Stimulated activated CD8-positive, alpha-beta memory T cell treated with anti-CD3 and anti-CD28 coated beads, Interleukin-7, amount 100 ng/mL, for 1 hour (primary cell): ENCODE measurements at places on chromosomes 12 and 14.

- DNase-seq: no peak
Observed at GRCh38 chr14:89955022-89955744, 544 bp upstream of the TDP1 start.

DNA sequence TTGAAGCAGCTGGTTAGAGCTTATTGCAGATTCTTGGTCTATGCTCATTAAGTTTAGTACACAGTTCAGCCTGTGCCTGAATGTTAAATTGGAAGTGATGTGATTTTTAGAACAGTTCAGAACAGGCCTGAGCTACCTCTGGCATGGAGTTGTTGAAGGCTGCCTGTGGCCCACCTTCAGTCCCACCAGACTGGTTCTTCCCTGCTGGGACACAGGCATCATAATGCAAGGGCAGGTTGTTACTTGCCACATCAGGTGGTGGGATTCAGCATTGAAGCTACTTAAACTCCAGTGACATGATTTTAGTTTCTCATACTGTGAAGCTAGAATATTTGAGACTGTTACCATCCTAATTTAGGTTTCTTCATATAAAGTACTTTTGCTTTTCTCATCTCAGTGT lies 49.4 kb downstream of the PROX2 start:
- no peak for DNase-seq

GRCh38 chr12:27515671-27516070 lies 8.3 kb upstream of the PPFIBP1 start:
- no peak for DNase-seq

DNA sequence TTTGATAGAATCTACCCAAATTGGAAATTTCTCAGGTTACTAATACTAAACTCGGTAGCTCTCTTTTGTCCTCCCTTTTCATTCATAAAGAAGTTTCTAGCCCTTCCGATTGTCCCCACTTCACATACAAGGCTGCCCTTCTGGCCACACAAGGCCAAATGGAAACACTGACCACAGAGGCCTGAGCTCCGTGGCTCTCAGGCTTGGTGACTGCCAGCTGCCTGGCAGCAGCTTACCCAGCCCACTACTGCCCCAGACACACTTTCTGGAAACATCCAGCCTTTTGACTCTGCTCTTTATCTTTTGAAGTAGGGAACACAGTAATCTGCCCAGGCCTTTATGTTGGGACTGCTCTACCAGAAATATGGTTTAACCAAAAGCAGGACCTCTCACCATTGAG lies 167.2 kb downstream of the GCH1 start:
- no peak for DNase-seq

GRCh38 chr12:62679608-62680007 lies 213.0 kb downstream of the MON2 start:
- DNase-seq: no peak

DNA sequence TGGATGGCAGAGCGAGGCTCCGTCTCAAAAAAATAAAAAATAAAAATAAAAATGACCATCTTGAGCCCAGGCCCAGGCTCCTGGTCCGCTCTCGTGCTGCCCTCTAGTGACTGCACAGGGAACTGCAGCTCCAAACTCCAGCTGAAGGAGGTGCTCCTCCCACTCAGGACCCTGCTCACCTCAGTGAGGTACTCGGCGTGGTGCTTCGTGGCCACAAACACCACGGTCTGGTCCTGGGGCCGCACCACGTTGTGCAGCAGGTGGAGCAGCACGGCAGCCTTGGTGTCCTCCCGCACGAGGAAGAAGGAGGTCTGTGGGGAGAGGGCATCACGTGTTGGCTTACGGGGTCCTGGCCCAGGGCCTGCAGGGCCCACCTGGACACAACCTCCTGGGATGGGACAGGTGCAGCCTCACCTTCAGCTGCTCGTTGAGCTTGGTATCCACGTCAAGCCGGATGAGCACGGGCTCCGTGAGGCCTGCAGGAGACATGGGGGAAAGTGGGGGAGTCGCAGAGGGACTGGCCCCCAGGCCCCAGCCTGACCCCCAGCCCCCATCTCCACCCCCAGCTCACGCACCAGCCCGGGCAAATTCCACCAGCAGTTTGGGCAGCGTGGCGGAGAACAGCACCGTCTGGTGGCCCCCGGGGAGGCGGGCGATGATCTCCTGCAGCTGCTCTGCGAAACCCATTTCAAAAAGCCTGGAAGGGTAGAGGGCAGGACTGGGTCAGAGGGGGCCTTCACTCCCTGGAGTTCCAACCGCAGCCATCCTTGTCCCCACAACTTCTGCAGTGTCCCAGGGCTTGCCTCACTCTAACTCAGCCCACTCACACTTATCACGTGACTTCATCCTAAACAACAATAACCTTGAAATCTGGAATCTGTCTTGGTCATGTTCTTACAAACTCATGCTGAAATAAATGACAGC lies 10.6 kb downstream of the DDX54 start:
- peak; percentile 71 for DNase-seq

GRCh38 chr12:32309811-32310736 lies 89.3 kb upstream of the FGD4 start:
- no peak for DNase-seq

- DNase-seq: no peak
Observed at GRCh38 chr14:98798099-98798498, 473.9 kb downstream of the BCL11B start.

- DNase-seq: no peak
Observed at GRCh38 chr12:50933459-50934124, 18.8 kb upstream of the HIGD1C start.

GRCh38 chr12:78864403-78864869 lies at the start of gene SYT1:
SYT1 (plus strand) TSS chr12:78864774.
- no peak for DNase-seq

DNA sequence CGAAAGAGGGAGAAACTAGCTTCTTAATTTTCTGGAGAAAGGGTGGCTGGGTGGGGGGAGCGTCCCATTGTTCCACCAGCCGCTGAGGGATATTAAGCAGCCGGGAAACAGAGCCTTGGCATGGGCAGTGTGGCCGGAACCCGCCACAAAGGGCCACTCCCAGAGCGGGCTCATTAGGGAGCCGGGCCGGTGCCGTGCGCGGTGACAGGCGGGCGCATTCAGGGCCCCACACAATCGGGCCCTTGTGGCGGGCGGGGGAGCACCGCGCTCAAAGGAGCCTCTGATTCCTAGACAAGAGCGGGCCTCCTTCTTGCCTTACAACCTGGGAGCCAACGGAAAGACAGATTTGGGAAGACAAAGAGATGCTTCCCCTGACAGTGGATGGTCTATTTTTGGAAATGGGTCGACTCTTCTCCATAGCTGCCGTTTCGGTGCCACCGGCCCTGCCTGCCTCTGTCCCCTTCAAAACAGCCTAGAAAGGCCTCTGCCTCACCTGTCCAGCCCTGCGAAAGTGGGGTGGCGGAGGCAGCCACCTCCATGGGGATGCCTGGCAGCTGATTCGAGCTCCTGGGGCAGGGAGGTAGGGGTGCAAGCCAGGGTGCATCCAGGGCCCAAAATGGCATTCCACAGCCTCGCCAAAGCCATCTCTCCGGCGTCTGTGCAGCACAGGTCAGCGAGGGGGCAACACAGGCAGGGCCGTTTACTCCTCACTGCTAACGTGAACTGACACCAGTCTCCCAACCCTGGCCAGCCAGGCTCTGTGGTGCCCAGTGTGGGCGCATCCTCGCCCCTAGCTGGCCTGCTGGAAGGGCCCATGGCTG lies 10.9 kb downstream of the CCDC85C start:
- no peak for DNase-seq

DNA sequence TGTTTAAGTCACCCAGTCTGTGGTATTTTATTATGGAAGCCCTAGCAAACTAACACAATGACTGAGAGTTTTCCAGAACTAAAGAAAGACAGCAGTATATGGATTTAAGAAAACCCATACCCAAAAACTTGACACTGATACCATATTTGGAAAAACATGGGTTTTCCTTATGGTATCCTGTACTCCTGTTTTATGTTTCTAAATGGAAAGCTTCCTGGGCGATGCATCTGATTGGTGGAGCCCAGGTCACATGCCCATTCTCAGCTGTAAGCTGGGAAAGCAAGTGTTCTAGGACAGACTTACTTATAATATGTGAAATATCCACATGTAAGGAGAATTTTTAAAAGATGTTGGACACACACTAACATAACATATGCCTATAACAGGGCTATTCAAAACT lies 4.5 kb upstream of the RNASE4 start:
- DNase-seq: no peak

GRCh38 chr12:70185301-70185700 lies 57.9 kb upstream of the CNOT2 start:
- DNase-seq: no peak

DNA sequence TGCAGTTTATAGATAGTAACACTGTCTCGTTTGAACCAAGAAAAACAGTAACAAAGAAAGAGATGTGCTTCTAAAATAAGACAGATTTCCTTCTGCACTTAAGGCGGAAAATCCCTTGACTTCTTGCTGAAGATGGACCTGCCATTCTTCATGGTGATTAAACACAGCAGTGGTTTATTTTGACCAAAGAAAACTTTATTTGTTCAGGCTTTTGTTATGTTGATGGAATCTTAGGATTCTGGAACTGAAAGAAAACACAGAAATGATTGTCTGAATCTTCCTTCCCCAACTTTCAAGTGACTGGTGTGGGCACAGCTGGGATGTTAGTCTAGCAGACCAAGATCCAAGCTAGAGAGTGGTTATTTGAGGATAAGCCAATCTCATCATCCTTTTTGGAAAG lies 72.2 kb downstream of the DACT1 start:
- DNase-seq: no peak

- no peak for DNase-seq
Observed at GRCh38 chr12:127830065-127830460, 436.9 kb upstream of the TMEM132C start.

GRCh38 chr14:105420101-105420973 lies 710 bp downstream of the MTA1 start:
- DNase-seq: no peak

- no peak for DNase-seq
Observed at GRCh38 chr12:8513256-8513655, at the start of gene CLEC4D. CLEC4D (plus strand) TSS chr12:8513503; CDS start chr12:8513733, 230 bp downstream.

- DNase-seq: no peak
Observed at GRCh38 chr14:85250414-85251189, 279.3 kb upstream of the FLRT2 start.

DNA sequence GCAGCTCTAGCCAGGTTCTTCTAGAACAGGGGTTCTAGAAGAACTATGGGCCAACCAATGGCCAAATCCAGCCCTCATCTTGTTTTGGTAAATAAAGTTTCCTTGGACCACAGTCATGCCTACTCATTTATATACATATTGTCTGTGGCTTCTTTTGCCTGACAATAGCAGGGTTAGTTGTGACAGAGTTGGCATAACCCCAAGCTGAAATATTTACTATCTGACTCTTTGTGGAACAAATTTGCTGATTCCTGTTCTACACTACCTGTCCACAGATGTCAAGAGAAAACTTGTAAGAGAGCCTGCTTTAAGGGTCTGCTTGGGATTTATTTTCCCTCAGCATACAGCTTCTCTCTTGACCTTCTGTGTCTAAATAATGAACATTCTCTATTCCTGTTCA lies 289.0 kb downstream of the KSR2 start:
- no peak for DNase-seq
